ENCODE measurements at places on chromosomes 1 and 21. TPM values are rescaled to one million over a fixed set of nuclear protein-coding genes. Genes with fewer than 3 reads are reported as not detected.

Gene CIART
- total RNA-seq = 15.6 TPM

Gene NHLH1
- 0.04 TPM for total RNA-seq

- DNase-seq = no peak
These were observed 120.8 kb downstream of the LMO4 start for GRCh38 chr1:87449348-87449963.

- DNase-seq = peak; percentile 23
These were observed 11.4 kb downstream of the DOCK7 start for GRCh38 chr1:62676611-62677356.

- no peak for DNase-seq
These were observed 161.5 kb downstream of the GRIK3 start for GRCh38 chr1:36872858-36873257.

All from H4 (cell line).